ENCODE measurements at places on chromosomes 3 and 15. TPM values are rescaled to one million over a fixed set of nuclear protein-coding genes. Genes with fewer than 3 reads are reported as not detected.

GRCh38 chr3:195238586-195239118 is 32.3 kb downstream of the XXYLT1 start:
- DNase-seq, result peak; percentile 72

MCF2L2 gene
- 2.6 TPM for total RNA-seq

EFHB gene
- 1.7 TPM for total RNA-seq

CYP1A2 gene
- total RNA-seq, result not detected

DNA sequence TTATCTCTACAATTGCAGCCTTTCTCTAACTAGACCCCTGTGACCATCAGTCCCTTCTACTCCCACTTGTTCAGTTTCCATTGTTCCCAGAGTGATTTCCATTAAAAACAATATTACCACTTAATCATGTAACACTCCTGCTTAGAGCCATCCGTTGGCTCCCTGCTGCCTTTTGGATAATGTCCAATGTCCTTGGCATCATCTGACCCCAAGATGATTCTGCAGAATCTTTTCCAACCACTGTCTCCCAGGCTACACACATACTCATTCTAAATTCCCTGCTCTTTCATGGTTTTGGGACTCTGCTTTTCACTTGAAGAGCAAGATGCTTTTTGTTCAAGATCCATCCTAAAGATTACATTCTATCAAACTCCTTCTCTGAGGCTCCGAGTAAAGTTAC is 7.1 kb downstream of the KCNH8 start:
- no peak for DNase-seq
